ENCODE measurements at places on chromosomes 4 and X.
A peak's percentile ranks its signal among the peaks of the same experiment; 100 is the strongest.

GRCh38 chrX:105882581-105883275, 60.4 kb downstream of the NRK start:
- no peak for DNase-seq

DNA sequence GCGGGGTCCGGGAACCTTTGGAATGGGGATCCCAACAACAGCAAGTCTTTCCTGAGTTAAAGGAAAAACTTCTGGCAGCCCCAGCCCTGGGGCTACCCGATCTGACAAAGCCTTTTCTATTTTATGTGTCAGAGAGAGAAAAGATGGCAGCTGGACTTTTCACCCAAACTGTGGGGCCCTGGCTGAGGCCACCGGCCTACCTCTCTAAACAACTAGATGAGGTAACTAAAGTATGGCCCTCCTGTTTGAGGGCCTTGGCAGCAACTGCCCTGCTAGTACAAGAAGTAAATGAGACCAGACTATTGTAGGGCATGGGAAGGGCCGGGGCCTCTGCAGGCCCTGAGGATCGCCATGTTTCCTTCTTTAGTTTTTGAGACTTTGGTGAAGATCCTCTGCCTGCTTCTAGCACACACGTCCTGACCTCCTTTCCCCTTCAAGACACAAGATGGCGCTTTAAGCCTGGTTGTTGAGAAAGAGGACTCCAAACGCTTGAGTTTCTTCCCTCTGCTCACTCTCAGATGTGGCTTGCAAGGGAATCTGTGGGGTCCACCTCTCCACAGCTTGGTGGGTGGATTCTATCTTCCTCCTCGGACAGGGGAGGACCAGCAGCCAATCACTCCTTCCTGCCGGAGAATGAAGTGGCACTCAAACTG, 18.5 kb upstream of the DRD5 start:
- peak; percentile 88 for DNase-seq

- no peak for DNase-seq
Measured at GRCh38 chr4:41857226-41857641, 78.0 kb upstream of the TMEM33 start.

GRCh38 chrX:56468441-56468840, 95.0 kb upstream of the UBQLN2 start:
- DNase-seq = no peak

DNA sequence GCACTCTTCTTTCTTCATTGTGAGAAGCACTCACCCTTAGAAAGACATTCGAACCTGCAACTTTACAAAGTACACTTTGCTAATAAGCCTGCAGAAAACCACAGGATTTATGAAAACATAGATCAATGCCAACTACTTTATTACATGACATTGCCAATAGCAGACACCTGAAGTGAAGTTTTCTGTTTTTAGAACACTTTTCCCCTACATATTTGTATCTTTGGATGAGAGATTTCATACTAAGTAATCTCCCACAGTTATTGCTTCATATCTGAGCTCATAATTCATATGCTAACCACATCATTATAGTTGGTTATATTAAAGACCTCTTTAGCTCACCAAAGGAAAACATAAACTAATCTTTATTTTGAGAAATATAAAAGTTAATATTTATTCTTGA, 276.5 kb upstream of the CTSO start:
- DNase-seq = no peak

- DNase-seq = peak; percentile 71
Measured at GRCh38 chr4:151117371-151117962, 18.0 kb downstream of the RPS3A start.

DNA sequence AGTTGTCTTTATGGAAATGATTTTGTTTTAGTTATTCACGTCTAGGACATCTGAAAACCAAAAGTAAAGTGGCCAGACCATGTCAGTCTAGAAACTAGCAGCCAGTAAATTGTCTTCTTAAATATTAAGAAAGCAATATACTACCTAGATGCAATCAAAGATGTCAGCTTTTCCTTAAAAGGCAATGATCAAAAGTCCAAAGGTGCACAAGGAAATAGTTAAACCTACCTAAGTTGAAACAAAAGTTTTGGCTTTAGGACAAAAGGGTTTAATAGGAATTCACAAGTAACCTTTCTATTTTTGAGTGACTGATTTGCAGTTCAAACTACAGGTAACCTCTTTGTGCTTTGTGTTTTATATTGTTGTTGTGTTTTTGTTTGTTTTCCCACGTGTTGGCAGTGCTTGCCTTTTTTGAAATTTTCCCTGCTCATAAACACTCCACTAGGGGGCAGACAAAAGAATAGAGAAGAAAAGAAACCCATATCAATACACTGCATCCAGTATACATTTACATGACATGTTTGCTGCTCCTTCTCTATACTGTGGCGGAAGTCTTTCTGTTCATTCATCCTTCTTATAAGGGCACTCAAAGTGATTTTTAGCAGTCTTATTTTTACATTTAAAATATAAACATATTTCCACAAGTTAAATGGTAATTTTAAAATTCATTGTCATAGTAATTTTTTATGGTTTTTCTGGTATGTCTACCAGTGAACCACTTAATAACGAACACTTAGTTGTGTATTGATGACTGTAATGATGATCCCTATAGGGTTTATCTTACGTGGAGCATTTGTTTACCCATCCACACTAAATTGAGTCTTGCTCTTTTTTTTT, 62.7 kb downstream of the GAB1 start:
- DNase-seq = peak; percentile 54

DNA sequence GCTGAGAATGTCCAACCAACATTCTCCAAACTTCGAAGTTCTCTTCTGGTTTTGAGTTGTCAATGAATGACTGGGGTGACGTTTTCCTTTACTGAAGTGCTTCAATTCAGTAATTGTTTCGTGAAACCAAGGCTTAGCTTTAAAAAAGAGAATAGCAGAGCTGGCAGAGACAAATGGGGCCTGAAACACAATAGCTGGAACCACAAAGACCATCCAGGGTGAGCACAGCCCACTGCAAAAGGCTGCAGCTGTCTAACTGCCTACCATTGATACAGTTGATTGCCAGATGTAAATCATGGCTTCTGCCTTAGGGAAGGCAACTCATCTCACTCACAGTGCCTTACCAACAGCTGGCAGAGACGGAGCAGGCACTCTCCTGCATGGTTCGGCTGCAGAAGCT, 78.7 kb upstream of the ZNF518B start:
- peak; percentile 83 for DNase-seq
